ENCODE measurements at places on chromosomes 5 and 9.

- peak; percentile 27 for DNase-seq
Observed at GRCh38 chr9:135514342-135515082, 6.7 kb upstream of the LCN1 start.

- peak; percentile 36 for DNase-seq
Observed at GRCh38 chr9:114027159-114027862, 50.8 kb downstream of the AMBP start.

DNA sequence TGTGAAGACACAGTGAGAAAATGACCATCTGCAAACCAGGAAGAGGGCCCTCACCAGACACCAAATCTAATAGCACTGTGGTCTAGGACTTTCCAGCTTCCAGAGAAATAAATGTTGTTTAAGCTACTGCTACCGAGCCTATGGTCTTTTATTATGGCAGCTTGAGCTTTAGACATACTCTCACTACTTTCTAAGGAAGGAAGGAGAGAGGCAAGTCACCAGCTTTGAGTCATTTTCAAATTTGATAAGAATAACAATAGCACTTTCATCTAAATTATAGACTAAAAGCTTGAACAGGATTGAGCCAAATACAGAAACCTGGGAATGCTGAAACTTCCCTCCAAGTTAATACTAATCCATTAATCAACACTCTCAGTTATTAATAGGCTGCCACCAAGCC is 64.4 kb downstream of the PLPPR1 start:
- DNase-seq = no peak

GRCh38 chr5:68084396-68084795 is 131.2 kb upstream of the PIK3R1 start:
- no peak for DNase-seq

DNA sequence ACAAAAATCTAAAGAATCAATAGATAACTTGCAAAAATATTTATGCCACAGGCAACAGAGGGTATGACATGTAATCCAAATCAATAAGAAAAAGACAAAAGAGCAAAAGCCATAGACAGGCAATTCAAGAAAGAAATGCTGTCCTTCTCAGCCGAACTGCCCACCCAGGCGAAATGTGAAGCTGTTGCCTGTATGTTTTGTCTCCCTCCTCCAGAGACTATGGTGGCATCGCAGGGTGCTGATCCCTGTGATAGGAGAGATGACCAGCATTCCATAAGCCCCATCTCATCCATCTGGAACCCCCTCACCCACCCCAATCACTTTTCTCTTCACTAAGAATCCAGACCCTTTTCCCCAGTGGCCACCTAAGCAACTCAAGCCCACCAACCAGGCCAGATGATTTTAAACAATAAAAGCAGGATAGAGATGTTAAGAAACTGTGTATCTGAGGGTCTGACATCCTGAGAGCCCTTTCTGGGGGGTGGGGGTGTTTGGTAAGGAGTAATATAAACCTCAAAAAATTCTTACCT is 5.3 kb upstream of the ACSL6 start:
- no peak for DNase-seq

DNA sequence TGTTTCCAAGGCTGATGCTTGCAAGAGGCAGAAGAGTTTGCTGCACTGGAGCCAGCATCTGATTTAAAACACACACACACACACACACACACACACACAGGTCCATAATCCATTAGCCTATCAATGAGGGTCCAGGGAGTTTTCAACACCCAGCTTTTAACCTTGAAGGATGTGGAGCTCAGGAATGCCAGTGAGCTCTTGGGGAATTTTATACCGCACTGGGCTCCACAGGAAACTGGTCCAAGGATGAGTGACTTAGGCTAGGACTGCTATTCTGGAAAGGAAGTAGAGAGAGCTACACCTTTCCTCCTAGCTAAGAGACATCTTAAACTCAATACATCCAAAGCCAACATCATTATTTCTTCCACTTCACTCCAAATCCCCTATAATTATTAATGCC is 942 bp upstream of the NRG2 start:
- no peak for DNase-seq

DNA sequence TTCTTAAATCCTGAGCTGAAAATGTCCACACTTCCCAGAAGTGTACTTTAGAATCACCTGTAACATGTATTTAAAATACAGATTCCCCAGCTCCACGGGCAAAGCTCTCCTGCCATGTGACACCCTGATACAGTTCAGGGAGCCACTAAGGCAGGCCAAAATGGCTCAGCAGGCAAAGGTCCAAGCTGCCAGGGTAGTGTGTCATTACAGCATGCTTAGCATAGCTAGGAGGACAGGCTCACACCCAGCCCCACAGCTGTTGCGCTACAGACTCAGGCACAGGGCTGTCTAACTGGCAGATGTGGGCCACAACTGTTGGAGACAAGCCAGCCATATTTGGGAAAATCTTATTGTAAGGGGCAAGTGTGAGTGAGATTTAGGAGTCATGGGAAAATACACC is 73.0 kb downstream of the C9orf85 start:
- DNase-seq = no peak

DNA sequence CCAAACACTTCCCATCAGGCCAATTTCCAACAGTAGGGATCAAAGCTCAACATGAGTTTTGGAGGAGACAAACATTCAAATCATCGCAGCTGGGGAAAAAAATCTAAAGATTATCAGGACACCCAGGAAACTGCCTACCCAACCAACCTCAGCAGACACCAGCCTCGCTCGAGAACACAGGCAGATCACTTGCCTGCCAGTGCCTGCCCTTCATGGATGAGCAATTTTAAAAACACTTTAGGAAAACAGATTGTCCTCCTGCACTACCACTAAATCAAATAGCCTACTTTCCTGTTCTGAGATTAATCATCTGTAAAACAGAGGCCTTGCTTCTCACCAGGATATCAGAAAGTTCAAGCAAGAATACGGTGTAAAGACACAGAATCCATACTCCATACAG is 14.7 kb upstream of the TMEM174 start:
- no peak for DNase-seq

GRCh38 chr5:133824661-133825254 is 143.7 kb downstream of the C5orf15 start:
- DNase-seq = no peak

DNA sequence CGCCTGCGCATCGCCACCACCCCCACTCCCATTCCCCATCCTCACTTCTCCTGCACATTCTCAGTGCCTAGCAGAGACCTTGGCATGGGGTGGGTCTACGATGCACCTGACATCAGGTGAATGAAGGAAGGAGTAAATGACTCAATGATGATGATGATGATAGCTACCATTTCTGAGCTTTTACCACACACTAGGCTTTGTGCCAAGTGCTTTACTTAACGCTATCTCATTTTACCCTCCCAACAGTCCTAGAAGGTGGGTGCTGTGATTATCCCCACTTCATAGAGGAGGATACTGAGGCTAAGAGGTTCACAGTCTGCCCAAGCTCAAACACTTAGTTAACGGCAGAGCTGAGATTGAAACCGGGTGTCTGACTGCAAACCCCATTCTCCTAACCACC is 27.1 kb downstream of the CAMK2A start:
- DNase-seq = no peak

- no peak for DNase-seq
Observed at GRCh38 chr5:140524003-140524402, 23.5 kb upstream of the EIF4EBP3 start.

GRCh38 chr5:45279109-45279508 is 417.1 kb downstream of the HCN1 start:
- DNase-seq = no peak

DNA sequence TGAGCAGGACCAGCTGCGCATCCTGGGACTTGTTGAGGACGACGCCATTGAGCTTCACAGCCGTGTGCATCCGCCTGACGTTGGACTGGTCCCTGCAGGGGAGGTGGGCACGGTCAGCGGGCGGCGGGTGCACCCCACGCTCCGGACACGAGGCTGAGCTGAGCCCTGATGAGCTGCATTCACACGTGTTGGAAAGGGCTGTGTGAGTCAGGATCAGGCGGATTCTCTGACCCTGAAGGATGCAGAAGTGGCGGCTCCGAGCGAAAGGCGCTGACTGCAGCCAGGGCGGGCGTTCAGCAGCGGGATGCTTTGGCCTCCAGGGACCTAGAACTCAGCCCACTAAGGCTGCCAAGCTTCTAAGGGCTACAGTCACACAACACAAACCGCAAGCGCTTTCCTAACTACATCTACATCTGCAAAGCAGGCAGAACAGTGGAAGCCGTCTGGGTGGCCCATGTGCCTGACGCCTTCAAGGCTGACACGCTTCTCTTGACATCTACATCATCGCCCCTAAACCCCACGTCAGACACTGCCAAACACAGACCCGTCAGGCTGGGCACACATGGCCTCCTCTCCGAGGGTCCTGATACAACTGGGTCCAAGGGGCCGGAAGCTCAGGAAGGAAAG is 44.9 kb downstream of the NKD2 start:
- no peak for DNase-seq

- DNase-seq = no peak
Observed at GRCh38 chr9:108077556-108077955, 588.0 kb upstream of the KLF4 start.

DNA sequence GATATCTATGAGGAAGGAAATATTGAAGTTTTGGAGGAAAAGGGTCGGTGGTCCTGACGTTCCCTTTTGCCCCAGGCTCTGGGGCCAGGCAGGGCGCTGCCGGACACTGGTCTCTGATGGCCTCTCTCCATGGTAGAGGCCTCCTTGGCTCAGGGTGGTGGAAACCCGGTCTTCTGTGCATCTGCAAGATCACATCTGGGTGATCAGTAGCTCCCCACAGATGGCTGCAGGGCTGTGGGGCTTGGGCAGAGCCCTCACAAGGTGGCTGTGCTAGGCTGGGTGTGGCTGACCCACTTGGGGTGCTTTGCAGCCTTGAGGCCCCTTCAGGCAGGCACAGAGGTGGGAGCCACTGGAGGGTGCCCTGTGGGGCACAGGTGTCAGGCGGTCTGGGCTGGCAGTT is 53.9 kb upstream of the RNU6ATAC start:
- no peak for DNase-seq

- DNase-seq = no peak
Observed at GRCh38 chr5:66151491-66151890, 7.4 kb downstream of the SREK1 start.

DNA sequence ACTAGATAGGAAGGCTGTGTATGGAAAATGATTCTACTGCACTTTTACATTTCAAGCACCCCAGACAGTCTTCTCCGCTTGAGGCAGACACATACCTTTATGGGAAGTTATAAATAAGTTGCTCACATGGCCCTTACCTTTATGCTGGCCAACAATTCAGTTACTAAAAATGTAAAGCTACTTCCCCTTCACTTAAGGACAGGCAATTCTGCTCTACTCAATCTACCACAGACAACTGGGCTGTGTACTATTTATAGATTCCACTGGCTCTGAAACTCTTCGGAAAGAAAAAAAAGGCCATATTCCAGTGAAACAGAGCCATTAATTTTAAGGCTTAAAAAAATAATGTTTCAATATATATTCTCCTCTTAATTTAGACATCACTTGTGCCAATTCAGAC is 59.4 kb downstream of the ELAVL2 start:
- DNase-seq = no peak

DNA sequence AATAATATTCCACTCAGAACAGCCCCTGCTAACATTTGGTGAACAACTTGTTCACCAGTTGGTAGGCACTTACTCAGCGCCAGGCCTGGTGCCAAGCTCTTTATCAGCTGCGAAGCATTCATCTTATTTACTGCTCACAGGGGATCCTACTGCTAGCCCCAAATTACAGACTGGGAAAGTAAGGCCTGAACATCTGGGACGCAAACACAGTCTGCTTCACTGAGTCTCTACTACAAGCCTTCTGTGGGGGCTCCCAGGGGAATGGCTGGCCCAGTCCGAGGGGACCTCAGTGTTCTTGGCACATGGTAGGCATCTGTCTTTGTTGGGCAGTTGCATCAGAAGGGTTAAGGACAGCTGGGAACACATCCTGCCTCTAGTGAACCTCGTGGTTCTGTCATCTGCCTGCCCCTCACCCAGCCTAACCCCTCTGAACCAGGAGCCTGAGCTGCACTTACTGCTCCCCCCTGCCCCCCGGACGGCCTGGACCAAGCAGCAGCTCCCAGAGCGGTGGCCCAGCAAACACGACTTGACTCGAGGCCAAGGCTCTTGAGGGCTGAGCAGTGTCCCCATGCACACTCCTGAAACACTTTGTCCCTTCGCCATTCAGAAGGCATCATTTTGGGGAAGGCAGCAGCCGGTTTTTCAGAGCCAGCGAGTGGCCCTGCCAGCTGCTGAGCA is at the start of gene PHYHD1:
Gene PHYHD1, plus strand, starts transcription at position 602 of the 678 bp plus-strand sequence. CDS start 1,342 bp downstream, outside the sequence.
- DNase-seq = peak; percentile 46

- no peak for DNase-seq
Observed at GRCh38 chr5:155532621-155533311, 519.2 kb downstream of the KIF4B start.

DNA sequence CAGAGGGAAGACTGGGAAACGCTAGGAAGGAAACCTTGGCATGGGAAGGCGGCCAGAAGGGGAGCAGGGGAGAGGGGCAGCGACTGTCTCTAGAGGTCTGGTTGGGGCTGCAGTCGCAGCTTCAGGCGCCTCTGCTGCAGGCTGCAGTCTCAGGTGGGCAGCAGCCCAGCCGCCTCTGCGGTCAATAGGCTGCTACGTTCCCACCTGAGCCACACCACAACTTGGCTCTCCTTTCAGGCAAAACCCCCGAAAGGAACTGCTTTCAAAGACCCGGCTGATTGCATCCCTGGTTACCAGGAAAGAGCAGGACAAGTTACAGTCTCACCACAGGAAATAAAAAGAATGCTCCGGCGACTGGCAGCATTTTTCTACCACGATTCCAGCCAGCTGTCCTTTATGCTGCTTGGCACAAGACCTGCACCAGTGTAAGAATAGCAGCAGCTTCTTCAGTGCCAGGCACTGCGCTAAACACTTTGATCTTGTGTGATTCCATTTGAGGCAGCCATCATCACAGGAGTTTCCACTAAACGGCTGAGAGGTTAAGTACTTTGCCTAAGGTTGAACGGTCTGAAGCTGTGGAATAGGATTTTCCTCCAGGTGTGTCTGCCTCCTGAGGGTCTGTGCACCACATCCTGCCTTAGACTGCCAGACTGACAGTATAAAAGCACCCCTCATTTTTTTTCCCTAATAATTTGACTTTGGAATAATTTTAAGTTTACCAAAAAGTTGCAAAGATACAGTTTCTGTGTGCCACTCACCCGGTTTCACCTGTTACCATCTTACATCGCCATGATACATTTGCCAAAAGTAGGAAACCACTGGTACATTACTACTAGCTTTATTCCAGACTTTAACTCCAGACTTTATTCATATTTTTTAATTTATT is 7.5 kb downstream of the RPS14 start:
- no peak for DNase-seq

- no peak for DNase-seq
Observed at GRCh38 chr5:120083851-120084542, 380.1 kb upstream of the PRR16 start.

Measured in ecto neural progenitor cell (in vitro differentiated cells).